HTR-8/SVneo (cell line): ENCODE measurements at places on chromosomes 16 and 17.

GRCh38 chr16:50879873-50880695 is 138.2 kb downstream of the CYLD start:
- no peak for DNase-seq

DNA sequence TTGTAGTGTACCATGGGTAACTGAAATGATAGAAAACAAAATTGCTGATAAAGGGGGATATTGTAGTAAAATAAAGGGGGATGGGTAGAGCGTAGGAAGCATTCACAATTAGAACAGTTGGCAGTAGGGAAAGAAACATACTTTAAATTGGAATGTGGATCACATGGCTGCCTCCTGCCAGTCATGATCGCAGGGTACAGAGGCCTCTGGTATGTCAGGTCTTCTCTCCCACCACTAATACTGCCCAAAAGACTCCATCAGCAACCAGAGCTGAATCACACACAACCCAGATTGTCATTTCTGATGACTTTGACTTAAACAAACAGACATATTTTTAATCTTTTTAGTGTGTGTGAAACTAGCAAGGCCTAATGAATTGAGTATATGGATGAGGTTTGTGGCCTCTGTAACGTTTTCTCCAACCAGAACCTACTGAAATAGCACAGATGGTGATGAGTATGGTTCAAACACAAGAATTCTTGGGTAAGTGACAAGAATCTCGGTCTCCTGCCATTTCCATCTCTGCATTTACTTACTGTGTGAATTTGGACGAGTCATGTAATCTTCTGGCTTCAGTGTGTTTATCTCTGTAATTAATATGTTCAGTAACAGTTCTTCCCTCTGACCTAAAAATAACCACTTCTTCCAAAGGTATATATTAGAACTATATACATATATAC is 112.6 kb downstream of the USP22 start:
- no peak for DNase-seq

GRCh38 chr16:6081320-6081976 is 983.9 kb upstream of the EEF2KMT start:
- no peak for DNase-seq

GRCh38 chr16:399340-400019 is 2.2 kb upstream of the DECR2 start:
- DNase-seq = no peak

GRCh38 chr16:58127033-58127556 is 2.1 kb downstream of the CFAP20 start:
- no peak for DNase-seq

- no peak for DNase-seq
Measured at GRCh38 chr16:73354434-73354833, 306.5 kb upstream of the ZFHX3 start.

- peak; percentile 80 for DNase-seq
Measured at GRCh38 chr16:72927199-72928089, 120.5 kb downstream of the ZFHX3 start.

- no peak for DNase-seq
Measured at GRCh38 chr17:62994931-62995330, 28.9 kb downstream of the TANC2 start.

DNA sequence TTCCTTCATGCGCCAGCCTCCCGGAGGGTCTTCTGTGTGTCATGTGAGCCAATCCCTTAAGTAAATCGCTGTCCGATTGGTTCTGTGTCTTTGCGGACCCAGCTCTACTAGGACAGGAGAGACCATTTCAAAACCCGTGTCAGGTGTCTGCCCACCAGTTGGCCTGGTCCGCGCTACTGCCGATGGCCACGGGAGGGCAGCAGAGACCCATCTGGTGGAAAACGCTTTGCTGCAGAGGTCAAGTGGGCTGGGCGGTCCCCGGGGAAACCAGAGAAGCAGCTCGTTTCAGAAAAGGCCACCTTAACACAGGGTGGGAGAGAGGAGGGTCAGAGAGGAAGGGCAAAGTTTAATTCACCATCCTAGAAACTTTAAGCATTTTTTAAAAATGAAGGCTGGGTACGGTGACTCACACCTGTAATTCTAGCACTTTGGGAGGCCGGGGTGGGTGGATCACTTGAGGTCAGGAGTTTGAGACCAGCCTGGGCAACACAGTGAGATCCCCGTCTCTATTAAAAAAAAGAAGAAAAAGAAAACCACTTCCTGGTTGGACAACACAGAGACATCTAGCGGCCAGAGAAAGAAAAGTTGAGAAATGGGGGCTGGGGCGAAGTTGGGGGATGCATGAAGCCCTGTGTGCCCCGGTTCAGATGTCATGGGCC is 2.8 kb upstream of the CIBAR2 start:
- peak; percentile 95 for DNase-seq

DNA sequence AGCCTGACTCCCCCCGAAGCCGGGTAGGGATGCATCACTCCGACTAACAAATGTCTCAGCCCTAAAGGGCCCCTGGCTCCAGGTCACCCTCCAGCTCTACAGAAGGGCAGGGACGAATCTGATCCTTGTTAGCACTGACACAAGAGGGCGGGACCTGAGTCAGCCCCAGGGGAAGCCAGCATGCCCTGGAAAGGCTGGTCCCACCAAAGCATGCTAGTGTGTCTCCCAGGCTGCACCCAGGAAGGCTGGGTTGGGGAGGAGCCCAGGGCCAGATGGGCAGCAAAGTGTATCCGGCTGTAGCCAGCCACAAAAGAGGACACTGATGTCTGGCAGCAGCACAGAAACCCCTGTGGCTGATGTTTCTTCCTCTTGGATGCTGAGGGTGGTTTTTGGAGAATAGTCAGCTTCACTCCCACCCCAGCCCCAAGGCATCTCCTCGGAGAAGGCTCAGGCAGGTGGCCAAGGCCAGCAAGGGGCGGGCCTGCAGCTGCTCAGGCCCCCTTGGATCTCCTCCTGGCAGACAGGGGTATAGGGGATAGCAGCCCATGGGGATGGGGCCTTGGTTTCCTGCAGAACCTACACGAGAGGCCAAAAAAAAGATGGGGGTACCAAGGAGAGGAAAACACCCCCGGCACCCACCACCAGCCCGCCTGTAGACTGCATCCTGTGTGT is 11.0 kb downstream of the NATD1 start:
- no peak for DNase-seq

DNA sequence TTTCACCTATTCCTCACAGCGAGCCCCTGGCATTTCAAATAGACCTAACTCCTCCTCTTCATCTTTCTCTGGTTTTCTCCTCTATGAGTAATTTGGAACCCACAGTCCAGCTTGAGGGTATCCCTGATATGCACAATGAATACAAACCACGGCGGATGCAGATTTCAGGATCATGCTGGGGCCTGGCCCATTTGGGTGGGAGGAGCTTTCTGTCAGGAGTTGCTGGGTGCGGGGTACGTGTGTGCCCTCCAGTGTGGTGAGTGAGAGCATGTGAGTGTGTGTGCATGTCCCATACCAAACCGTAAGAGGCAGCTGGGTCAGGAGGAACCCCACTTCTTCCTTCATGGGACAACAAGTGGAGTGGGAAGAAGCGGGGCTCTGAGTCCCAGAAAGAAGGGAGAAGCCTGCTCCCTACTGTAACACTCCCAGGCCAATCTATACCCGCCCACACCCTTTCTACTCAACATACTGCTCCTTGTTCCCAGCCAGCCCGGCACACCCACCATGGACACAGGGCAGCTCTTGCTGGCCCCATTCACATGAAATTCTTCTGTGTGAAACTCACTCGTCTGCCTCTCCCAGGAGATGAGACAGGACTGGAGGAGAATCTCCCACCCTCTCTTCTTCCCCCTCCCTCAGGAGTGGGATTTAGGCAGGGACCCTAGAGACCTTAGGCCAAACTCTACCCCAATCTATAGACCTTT is 18.4 kb downstream of the CNTNAP1 start:
- DNase-seq = no peak

DNA sequence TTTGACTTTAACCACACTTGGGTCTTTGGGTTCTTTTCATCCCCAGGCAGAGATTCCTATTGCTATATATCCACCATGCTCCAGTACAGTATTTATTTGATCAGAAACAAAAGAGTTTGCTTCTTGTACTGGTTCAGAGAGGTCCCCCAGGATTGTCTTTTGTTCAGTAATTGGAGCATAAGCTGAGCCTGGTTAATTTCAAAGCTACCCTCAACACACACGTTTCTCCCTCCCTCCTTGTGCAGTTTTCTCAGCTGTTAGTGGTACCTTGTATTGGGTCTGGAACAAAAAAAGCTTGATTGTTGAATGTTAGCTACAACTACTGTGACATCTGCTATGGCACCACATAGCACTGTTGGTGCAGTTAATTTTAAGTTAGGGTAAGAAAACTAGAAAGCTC is 50.0 kb downstream of the NUP93 start:
- no peak for DNase-seq

GRCh38 chr17:39763051-39763820 is 25.5 kb downstream of the GRB7 start:
- DNase-seq = no peak

DNA sequence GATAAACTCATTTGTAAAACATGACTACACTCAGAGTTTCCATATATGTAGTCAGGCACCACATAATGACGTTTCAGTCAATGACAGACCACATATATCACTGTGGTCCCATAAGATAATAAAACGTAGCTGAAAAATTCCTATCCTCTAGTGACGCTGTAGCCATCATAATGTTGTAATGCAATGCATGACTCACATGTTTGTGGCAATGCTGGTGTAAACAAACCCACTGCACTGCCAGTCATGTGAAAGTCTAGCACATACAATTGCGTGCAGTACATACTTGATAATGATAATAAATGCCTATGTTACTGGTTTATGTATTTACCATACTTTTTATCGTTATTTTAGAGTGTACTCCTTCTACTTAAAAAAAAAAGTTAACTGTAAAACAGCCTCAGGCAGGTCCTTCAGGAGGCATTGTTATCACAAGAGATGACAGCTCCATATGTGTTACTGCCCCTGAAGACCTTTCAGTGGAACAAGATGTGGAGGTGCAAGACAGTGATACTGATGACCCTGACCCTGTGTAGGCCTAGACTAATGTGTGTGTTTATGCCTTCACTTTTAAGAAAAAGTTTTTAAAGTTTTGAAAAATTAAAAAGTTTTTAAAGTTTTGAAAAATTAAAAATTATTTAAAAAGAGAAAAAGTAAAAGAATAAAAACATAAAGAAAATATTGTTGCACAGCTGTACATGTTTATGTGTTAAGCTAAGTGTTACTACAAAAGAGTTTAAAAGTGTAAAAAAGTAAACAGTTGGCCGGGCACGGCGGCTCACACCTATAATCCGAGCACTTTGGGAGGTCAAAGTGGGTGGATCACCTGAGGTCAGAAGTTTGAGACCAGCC is 9.0 kb downstream of the STAT5B start:
- DNase-seq = peak; percentile 62

DNA sequence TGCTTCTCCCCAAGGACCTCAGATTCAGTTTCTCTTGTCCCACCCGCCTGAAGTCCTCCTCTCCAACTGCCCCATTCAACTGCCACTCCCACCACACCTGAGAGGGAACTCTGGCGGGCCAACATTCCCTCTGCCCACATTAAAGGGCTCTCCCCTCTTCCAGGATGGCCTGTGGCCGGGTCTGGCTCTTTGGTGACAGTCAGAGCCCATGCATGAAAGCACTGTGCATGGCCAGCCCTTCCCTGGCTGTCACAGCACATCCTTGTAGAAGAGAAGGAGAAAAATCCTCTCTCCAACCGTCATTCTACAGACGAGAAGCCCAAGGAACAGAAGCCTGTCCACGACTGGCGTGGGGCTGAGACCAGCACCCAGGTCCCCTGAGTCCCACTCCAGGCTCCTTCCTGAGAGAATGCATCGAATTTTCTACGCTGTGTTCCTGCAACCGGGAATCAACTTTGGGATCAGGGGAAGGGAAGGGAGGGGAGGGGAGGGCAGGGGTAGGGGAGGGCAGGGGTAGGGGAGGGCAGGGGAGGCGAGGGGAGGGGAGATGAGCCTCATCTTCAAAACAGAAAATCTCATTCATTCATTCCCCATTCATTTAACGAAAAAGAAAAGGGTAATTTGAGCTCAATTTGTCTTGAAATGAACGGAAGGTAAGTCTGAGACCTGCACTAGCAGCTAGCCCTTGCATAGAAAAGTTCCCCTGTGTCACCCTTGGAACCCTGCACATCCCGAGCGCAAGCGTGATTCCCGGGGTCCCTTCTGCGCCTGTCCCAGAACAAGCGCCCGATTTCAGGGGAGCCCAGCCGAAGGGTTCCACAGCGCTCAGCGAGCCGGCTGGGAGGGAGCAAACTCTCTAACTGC is at the start of gene ABCC12:
ABCC12 (minus strand) TSS at position 68 of the 864 bp plus-strand sequence. CDS start 9,569 bp downstream, outside the sequence.
- no peak for DNase-seq

- DNase-seq = no peak
Measured at GRCh38 chr17:5011928-5012327, 14.2 kb downstream of the KIF1C start.

DNA sequence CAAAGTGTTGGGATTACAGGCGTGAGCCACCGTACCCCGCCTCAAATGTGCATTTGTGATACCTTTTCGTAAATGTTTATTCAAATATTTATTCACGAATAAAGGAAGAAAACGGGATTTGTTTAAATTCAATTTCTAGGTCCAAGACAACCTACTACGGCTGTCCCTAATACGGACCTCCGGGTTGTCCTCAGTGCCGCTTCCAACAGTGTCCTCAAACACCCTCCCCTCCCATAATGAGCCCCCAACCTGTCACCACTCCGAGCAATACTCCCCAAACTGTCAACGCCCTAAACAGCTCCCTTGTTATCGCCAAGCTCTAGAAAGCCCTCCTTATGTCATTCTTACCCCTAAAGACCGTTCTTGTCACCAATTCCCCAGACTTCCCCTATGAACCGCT is 539 bp upstream of the GABARAPL2 start:
- DNase-seq = no peak

DNA sequence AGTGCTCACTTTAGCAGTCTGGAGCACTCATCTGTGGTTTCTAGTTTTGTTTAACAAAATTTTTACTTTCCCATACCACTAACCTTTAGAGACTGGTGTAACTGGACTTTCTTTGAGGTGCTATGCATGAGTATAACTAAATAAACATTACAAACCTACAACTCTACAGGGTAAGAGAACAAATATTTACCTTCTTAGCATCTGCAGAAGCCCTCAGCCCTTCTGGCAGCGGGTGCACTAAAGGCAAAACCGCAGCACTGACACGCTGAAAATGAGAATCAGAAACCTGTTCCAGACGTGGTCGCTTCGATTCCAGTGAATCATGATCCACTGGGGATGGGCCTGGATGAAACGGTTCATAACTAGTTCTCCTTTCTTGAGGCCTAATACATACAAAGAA is 43.7 kb downstream of the NCOR1 start:
- no peak for DNase-seq
